ENCODE measurements at places on chromosomes 2 and 18.

DNA sequence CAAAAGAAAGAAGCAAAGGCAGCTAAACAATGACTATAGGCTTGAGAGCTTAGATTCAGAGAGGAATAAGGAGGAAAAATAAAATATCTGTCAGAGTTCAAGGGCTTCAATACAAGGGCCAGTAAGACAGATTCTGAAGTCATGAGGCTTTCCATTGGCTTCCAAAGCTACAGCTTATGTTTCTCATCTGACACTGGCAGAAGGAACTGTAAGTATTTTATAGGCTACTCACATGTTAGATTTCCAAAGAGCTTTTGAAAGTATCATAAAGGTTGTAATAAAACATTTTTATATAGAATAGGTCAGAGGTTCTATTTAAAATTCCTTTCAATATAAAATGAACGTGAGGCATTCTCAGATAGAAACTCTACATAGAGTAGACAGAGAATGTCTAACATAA lies 746.6 kb upstream of the NXPH2 start:
- no peak for DNase-seq

DNA sequence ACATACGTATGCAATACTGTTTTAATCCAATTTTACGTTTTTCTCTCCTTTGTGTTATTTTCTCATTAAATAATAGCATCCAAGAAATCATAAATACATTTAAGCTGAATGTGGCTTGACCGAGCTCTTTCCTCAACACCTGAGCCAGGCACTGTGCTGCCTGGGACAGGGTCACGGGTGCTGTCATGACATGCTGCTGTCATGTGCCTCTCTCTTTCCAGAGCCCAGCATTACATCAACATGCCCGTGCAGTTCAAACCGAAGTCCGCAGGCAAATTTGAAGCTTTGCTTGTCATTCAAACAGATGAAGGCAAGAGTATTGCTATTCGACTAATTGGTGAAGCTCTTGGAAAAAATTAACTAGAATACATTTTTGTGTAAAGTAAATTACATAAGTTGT lies 94.1 kb upstream of the LDLRAD4 start:
- DNase-seq: no peak

DNA sequence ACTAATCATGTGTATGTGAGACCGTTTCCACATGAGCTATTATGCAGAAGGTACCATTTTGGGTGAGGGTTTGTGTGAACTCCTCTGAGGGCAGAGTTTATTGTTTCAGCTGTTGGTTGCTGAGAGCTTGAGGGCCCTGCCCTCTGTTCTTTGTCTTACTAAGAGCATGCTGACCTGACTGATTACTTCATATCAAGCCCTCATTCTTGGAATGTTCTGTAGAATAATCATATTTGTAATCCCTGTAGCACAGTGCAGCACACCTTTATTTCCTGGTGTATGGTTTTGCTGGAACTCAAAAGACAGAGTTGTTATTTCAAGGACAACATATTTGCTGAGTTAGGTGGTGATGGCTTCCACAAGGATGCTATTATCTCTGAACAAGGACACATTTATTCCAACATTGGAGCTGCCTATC lies 118.5 kb downstream of the GALNT3 start:
- no peak for DNase-seq

DNA sequence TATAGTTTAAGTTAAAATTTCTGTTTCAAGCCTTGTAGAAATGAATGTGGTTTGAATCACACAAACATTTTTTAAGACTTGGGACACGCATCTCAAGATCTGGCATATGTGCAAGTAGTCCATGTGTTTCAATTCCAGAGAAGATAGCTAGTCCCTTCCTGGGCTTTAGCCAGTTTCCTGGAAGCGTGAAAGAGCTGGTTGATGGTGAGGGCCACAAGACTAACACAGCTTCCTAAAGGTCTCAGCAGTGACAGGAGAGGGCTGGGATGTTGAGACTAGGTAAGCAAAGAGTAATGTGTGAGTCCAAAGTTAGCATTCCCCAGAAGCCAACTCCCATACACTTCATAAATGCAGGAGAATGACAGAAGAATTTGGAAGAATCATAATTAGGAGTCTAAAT lies 111.9 kb upstream of the MAP2 start:
- DNase-seq: no peak
